ENCODE measurements at places on chromosomes 5 and 9. TPM values are rescaled to one million over a fixed set of nuclear protein-coding genes. Genes with fewer than 3 reads are reported as not detected.

- no peak for DNase-seq
These were observed 146.1 kb downstream of the TMEM167A start for GRCh38 chr5:82931110-82931509.

- no peak for DNase-seq
These were observed 79.6 kb downstream of the SNCAIP start for GRCh38 chr5:122391621-122392020.

GRCh38 chr5:132437604-132438266 lies 52.8 kb downstream of the IRF1 start:
- DNase-seq: peak; percentile 90

DNA sequence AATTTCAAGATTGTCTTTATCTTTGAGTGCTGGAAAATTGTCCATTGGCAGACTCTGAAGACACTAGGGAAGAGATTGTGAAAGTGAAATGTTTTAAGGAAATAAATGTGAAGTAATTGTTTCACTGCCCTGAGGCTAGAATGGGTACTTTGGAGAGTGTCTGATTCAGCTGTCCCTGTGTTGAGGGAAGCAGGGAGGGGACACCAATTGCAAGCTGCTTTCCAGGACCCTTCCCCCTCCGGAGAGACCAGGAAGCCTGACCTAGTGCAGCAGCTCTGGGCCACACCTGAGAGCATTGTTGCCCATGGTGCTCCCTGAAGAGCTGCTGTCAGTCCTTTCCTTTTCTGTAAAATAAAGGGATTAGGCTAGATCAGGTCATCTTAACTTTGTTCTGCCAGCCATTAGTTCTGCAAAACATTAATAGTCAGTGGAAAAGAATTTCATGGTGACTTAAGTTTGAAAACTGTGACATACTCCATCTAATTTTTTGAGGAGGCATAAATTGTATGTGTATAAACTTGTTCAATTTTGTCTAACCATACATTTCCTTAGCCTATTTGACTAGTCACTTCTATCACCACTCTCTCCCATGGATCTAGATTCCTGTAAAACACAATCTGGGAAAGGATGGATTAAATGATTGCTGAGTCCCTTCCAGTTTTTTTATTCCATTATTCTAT lies 18.8 kb downstream of the MAP1B start:
- no peak for DNase-seq

DNA sequence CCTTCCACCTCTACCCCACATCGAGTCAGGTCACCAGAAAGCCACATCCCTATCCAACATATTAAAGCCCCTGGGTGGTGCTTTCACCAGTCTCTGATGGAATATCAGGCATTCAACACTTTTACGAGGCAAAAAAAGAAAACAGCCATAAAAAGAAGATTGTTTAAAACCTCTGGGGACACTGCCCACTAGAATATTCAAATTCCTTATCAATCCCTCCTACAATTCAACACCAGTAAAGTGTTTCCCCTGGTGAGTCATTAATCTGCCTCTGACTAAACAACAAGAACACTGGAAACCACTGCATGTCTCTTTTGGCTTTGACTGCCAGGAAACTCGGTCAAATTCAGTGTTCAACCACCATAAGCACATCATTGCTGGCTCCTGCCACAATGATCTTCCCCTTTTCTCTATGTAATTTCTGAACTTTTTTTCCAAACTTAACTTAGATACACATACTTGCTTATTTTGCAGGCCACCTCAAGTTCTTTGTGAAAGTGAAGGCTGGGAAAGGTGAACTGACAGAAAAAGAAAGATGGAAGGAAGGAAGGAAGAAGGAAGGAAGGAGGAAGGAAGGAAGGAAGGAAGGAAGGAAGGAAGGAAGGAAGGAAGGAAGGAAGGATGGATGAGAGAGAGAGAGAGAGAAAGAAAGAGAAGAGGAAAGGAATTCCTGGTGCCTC lies 105.3 kb downstream of the PAX5 start:
- no peak for DNase-seq

GRCh38 chr9:92328225-92328624 lies 2.5 kb downstream of the CENPP start:
- no peak for DNase-seq

DNA sequence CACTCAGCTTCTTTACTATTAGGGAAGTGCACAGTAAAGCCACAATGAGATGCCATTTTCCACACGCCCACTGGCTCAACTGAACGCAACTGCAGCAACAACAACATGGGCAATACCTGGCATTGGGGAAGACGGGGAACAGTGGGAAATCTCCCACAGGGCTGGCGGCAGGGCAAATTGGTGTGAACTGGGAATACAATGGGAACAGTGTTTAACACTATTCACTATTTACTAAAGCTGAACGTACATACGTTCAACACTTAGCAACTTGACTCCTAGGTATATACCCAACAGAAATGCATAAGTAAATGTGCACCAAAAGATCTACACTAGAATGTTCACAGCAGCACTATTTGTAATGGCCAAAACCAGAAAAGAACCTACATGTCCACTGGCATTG lies 14.1 kb downstream of the ZER1 start:
- no peak for DNase-seq

- no peak for DNase-seq
These were observed 37.3 kb upstream of the NR5A1 start for GRCh38 chr9:124544535-124544934.

GRCh38 chr5:17249029-17249634 lies 31.7 kb downstream of the BASP1 start:
- no peak for DNase-seq

- no peak for DNase-seq
These were observed 97.5 kb downstream of the EBF1 start for GRCh38 chr5:159002171-159002570.

DNA sequence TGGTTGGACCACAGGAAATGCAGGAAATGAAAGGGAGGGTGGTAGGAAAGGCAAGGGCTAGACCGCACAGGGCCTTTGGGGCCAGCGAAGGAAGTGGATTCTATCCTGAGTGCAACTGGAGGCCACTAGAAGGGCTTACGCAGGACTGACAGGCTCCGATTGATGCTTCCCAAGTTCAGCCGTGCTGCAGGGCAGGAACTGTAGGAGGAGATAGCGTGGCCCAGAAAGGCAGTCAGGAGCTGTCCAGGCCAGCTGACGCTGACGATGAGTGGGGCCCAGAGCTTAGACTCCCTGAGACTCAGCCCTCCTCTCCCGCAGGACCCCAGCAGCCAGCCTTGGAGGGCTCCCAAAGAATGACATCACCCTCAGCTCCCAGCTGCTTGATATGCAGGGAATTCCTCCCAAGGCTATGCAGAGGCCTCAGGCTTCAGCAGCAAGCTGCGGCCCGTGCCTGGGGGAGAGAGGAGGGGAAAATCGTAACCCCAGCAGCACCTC lies 48.8 kb downstream of the KCNIP1 start:
- DNase-seq: peak; percentile 69

- DNase-seq: no peak
These were observed 3.7 kb upstream of the SLC6A7 start for GRCh38 chr5:150186137-150186536.

The RALGDS gene
- polyA plus RNA-seq: 40.5 TPM
